DMS79 (cell line): ENCODE measurements at places on chromosomes 11 and 22.
A peak's percentile ranks its signal among the peaks of the same experiment; 100 is the strongest.

DNA sequence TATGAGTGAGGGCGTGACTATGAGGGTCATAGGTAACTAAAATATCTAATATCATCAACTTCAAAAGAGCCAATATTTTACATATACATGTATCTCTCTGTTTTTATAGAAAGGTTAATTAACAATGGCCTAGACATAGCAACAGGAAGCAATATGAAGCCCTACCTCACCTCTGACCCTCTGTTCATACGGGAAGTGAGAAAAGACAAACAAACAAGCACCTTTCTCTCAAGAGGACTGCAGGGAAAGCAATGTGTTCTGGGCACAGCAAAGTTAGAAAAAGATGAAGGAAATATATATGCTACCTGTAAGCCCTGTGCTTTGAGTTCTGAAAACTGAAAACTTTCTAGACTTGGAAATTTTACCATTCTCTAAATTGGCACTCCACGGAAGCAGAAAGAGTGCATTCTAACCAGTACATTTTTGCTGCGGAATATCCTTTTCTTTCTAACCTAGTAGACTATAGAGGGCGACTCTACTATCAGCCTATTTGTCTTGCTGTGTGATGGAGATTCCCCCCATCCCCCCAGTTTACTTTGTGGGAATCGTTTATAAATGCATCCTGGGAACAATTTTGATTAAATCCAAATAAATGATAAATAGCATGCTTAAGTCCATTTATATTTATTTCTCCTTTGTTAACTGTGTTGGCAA is 830.4 kb upstream of the FAT3 start:
- no peak for DNase-seq

- no peak for DNase-seq
Observed at GRCh38 chr11:19890308-19890707, 177.7 kb downstream of the NAV2 start.

- no peak for DNase-seq
Observed at GRCh38 chr22:49197986-49198704, 629.5 kb downstream of the BRD1 start.

DNA sequence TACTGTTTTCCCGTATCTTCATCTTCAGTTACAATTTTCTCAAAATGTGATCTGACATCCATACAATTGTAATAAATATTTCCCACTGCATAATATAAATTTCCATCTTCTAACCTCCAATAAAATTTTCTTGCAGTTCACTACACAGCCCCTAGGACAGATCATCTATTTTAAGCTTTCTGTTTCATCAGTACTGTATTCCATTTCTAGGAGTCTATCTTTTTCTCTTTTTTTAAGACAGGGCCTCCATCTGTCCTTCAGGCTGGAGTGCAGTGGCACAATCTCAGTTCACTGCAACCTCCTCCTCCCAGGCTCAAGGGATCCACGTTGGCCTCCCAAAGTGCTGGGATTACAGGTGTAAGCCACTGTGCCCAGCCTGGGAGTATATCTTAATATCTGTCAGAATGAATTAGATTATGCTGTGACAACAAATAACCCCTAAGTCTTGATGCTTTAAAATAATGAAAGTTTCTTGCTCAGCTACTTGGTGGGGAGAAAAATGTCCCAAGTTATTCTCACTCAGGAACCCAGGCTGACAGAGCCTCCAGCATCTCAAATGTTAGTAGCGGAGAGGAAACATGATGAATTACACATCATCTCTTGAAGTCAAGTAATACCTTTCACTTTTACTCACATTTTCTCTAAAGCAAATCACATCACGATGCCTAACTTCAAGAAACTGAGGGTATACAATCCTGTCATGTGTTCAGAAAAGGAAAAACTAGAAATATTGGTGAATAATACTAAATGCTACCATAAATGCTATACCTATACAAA is 92.2 kb downstream of the BUD13 start:
- DNase-seq, result no peak

- DNase-seq, result no peak
Observed at GRCh38 chr11:12130180-12130980, 20.0 kb downstream of the MICAL2 start.

- no peak for DNase-seq
Observed at GRCh38 chr11:733072-733471, 14.2 kb upstream of the TALDO1 start.

- no peak for DNase-seq
Observed at GRCh38 chr22:49447837-49448236, 379.8 kb downstream of the BRD1 start.

GRCh38 chr11:57491371-57492061 is 24.0 kb downstream of the SLC43A1 start:
- DNase-seq, result no peak

DNA sequence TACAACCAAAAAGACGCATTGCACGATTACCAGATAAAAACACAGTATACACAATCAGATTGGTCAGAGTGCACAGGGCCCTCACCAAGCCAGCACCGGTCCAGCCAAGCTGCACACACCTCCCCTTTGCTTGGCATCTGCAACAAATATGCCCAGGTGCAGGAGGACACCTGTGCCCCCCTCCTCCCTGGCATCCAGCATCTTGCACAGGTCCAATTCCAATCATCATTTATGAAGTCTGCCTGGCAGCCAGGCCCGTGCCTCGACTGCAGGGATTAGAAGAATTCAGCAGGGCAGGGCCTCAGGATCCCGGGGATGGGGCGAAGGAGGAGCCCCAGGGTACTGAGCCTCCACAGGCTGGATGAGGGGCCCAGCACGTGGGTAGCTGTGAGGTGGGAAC is 302.1 kb downstream of the CTTN start:
- no peak for DNase-seq

DNA sequence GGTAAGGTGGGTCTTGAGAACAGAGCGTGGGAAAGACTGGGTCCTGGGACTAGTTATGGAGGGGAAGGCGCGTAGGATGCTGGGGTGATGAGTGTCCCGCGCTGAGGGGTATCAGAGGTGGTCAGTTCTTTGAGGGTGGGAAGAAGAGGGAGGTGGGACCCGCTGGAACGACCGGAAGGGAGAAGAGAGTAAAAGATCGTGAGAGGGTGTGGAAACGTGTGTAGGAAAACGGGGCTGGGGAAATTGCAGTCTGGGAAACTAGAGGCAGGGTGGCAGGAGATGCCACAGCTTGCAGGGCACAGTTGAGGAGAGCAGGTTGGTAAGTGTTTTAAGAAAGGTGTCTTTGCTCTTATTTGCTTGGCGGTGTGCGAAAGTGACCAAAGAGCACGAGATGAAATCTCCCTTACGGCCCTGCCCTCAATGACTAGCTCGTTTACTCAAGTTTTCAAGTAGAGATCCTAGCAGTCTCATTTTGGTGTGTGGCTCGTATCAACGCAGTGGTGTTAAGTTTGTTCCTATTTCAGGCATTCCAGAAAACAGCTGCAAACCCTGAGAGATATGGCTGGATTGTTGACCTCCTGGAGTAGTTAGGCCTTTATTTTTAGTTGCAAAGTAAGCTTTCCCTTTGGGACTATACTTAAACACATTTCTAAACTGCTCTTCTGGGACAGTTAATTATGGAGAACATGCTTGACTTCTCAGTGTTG is 615 bp downstream of the STT3A start:
- DNase-seq, result peak; percentile 72

DNA sequence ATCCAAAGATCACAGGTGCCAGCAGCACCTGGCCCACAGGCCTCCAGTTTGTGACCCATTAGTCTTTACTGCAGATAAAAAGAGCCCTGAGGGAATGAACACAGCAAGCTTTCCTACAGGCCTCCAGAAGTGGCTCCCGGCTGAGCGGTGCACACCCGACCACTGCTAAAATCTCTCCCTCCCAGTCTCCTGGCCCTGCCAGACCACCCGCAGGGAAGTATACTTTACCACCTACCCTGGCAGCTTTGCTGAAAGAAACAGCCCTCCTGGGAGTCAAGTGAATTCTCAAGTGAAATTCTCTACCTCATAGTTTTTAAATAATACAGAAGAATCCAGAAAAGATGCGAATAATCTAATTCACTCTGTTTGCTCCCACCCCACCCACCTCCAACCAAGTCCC is 15.4 kb upstream of the MTNR1B start:
- no peak for DNase-seq

DNA sequence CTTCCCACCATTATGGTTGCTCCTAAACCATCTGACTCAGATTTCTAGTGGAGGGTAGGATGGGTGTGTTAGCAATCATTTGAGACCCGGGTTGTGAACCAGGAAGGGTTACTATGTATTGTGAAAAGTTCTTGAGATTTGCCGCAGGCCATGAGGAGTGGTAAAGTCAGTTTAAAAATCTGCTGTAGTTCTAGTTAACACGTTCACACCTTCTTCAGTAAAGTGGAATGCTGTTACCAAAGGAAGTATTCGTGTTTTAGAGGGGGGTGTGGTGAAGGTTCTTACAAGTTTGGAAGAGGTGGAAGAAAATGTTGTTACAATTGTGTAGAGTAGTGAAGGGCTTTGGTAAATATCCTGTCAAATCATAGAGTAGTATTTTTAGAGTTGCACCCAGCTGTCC is 2.6 kb downstream of the MTMR3 start:
- DNase-seq, result no peak

DNA sequence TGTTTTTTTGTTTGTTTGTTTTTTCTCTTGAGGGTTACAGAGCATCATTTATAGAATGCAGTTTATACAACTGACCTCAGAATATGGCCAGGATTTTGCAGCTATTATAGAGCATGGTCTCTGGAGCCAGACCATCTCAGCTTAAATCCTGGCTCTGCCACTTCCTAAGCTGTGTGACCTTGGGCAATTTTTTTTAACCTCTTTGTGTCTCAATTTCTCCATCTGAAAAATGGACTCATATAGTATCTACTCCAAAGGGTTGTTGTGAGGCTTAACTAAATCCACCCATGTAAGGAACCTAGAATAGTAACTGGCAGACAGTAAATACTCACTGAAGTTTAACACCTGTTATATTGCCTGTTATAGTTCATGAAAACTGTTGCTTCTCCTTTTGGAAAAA is 8.3 kb upstream of the DGAT2 start:
- DNase-seq, result no peak

DNA sequence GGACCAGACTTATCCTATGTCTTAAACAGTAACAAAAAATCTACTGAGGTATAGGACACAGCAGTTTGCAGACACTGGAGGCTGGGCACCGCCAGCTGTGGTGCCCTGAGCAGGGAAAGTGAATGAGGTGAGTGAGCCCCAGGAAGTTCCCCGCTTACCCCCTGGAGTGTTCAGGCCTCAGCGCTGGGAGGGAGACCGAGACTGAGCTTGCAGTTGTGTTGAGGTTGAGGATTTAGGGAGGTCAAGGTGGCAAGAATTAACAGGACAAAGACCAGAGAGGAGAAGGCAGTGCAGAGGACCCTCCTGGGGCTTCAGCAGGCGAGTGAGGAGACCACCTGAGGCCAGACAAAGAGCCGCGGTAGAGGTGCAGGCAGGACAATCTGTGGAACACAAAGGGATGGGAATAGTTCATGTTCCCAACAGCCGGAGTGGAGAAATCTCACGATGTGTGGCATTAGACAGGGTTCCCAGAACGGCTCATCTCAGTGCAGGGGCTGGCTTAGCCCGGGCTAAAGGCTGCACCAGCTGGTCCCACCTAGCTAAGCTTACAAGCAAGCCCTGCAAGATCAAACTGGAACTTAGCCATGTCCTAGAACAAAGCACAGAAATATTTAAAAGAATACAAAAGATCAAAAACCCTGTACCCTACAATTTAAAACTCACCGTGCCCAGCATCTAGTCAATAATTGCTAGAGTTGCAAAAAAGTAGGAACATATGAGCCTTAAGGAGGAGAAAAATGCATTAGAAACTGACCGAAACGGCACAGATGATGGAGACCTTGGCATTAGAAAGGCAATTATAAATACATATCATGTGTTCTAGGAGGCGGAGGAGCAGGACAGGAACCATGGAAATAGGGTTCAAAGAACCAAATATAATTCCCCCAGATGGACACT is 47.4 kb upstream of the PITPNB start:
- DNase-seq, result no peak

DNA sequence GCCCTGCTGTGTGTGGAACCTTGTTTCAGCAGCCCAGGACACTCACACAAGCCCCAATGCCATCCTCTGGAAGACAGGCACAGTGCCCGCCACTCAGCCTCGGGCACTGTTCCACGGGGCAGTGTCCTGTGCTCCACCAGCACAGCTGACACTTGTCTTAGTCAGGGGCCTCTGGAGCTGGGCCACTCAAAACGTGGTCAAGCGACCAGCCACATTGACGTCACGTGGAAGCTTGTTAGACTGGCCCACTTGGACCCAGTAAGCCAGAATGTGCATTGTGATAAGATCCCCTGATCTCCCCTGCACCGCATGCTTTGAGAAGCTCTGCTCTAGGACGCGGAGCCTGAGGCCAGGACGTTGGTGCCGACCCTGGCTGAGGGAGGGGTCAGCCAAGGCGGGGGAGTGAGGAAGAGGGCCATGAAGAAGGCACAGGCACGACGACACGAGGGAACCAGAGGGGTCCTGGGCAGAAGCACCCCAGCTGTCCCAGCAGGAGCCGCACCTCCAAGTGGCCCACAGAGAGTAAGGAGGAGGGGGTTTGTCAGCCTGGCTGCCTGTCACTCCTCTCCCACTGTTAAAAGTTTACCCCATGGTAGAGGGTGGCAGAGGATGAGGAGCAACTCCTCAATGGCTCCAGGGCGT is 64.6 kb downstream of the LINC01488 start:
- no peak for DNase-seq

GRCh38 chr11:66739983-66740382 is 11.0 kb upstream of the SPTBN2 start:
- no peak for DNase-seq

DNA sequence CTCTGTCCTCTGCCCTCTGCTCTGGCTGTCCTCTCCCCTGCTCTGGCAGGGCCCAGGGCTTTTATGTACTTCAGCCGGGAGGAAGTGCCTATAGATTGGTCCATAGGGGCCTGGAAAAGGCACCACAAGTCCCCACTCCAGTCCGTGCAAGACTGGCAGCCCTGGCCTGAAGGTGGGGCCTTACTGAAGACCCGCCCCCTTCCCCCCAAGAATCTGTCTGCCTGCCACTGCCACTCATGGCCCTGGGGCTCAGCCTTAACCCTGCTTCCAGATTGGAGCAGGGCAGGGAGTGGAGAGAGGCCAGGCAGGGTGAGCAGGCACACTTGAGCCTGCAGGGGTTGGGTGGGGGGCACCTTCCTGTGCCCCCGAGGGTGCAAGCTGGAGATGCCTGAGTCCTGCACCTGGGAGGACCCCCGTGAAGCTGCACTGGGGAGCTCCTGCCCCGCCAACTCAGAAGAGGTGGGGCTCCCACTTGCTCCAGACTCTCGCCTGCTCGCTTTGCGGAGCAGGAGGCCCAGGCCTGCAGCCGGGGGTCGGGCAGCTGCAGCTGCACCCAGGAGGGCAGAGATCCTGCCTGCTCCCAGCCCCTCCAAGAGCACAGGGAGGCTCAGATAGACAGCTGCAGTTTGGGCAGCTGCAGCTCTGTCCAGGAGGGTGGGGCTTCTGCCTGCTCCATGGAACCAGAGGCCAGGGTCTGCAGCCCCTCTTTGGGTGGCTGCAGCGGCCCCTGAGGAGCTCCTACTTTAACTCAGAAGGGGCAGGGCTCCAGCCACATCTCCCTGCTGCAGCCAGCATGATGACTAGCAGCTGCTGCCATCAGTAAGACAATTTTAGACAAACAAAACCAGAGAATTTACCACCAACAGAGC is 51.0 kb upstream of the SC5D start:
- no peak for DNase-seq

GRCh38 chr11:65851811-65852507 is 6.0 kb downstream of the CFL1 start:
- no peak for DNase-seq
